ENCODE measurements at places on chromosomes 2 and 18.

DNA sequence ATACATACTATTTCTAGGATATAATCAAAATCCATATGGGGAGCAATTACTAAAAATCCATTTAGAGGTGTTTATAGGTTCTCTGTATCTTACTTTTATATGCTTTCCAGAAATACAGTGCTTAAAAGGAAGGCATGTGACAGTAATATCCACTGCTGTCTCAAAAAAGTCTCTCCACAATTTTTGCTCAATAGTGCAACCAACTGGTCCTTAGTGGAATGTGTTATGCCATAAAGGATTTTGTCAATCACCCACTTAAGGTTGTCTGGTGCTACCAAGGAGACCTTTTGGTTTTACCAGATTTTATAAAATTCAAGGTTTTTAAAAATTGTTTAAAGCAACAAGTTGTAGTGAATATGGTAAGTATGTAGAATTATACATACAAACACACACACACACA lies 328.5 kb upstream of the DSEL start:
- no peak for DNase-seq

DNA sequence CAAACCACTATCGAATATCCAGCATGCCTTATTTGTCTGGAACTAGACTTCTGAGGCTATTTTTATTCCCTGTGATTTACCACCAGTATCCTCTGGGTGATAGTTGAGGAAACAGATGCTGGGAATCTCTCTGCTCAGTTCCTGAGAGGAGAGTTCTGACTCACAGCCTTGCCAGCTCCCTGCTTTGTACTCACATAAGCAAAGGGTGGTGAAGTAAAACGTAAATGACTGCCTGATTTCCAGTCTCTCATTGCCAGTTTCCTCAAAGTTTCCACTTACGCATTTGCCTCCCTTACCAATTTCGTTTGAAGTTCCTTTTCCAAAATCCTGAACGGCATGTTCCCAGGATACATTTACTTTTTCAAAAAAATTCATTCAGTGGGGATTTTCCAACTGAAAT lies 69.2 kb upstream of the HNRNPA3 start:
- DNase-seq: no peak

- DNase-seq: no peak
These were observed 203.2 kb downstream of the BABAM2 start for GRCh38 chr2:28093768-28094167.

- no peak for DNase-seq
These were observed 54.2 kb downstream of the BCL2 start for GRCh38 chr18:63265326-63265725.

DNA sequence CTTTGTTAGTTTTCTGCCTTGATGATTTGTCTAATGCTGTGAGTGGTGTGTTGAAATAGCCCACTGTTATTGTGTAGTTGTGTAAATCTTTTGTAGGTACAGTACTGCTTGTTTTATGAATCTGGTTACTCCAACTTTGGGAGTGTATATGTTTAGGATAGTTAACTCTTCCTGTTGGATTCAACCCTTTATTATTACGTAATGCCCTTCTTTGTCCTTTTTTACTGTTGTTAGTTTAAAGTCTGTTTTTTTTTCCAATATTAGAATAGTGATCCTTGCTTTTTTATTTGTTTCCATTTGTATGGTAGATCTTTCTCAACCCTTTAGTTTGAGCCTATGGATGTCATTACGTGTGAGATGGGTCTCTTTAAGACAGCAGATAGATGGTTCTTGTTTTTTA lies 261.5 kb upstream of the CDH2 start:
- no peak for DNase-seq

GRCh38 chr2:64770781-64771334 lies 117.1 kb upstream of the SERTAD2 start:
- no peak for DNase-seq

DNA sequence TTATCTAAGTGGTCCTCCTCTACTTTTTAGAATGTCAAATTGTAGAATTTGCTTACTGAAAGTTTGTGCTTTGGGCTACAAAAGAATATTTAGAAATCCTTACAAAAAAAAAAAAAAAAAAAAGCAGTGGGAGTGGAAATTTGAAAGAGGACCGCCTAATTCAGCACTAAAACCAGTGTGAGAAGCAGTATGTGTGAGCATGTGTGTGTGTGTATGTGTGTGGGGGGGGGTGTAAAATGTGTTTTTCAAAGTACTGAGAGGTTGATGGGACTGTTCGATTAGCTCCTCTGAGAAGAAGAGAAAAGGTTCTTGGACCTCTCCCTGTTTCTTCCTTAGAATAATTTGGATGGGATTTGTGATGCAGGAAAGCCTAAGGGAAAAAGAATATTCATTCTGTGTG lies at the start of gene VIT:
VIT (plus strand) TSS at position 175 of the 400 bp plus-strand sequence. CDS start 19,664 bp downstream, outside the sequence.
- DNase-seq: no peak

DNA sequence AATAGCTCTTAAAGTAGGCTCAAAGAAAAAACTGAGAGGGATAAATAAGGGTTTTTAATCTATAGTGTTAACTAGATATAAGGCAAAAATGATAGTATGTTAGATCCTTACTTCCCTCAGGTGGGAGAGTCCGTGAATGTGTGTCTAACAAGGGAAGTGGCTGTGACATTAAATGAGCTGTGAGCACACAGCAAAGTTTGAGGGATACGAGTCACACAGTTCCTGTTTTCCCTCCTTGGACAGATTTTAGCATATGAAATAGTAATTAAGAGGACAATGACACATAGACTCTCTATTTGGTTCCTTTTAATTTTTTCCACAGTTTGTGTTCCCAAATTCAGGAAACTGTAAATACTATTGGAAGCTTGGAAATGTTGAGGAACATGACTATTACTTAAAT lies 148.4 kb upstream of the CAVIN2 start:
- no peak for DNase-seq

- DNase-seq: no peak
These were observed 272.5 kb downstream of the GALR1 start for GRCh38 chr18:77522051-77522675.

GRCh38 chr2:219578811-219579613 lies 6.9 kb downstream of the INHA start:
- no peak for DNase-seq

- no peak for DNase-seq
These were observed 48.0 kb upstream of the FAHD2A start for GRCh38 chr2:95354469-95354901.

GRCh38 chr18:57755473-57756067 lies 47.5 kb downstream of the ATP8B1 start:
- no peak for DNase-seq

Data from KG1 (cell line).